ENCODE measurements at places on chromosomes 13 and 19.

DNA sequence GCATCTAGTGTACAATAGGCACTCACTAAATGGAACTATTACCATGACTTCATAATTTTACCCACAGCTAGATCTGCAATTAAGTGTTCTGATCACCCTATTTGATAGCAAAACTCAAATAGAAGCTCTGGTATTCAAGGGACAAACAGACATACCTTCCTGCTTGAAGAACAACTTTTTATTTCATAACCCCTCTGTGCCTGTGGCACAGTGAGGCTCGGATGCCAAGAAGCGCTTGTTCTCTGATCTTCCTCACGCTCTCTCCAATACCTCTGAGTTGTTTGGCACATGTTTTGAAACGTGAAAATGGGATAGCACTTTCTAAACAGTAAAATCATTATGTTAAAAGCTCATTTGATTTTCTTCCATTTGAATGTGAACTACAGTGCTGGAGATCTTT lies 232.0 kb downstream of the KLF5 start:
- DNase-seq: no peak

DNA sequence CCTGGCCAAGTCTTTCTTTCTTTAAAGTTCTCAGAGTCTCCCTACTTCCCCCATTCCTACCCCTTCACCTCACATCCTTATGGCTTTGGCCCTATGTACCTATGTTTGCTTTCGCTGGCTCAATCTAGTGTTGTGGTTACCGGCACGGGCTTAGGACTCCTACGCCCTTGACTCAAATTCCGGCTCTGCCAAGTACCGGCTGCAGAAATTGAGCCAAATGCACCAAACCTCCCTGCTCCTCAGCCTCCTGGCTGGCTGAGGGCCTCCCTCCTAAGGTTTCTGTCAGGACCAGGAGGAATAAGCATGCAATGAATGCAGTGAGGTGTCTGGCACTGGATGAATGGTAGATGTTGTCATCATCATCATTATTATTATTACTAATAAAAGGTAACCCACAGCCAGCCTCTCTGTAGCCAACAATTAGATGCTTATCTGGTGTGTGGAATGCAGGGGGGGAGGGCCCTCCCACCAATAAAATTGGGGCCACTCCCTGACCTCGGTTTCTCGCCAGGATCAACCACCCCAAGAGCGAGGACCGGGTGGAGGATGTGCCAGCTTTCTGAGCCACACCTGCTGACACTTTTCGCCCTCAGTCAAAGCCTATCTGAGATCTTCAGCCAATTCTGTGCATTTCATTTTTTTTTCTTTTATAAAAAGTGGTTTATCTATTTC lies 20.7 kb downstream of the KLK5 start:
- no peak for DNase-seq

GRCh38 chr13:36815062-36815461 lies 4.0 kb upstream of the RFXAP start:
- DNase-seq: no peak

GRCh38 chr19:23972161-23972560 lies 57.5 kb downstream of the ZNF726 start:
- no peak for DNase-seq

GRCh38 chr19:38657633-38658222 lies 10.3 kb downstream of the ACTN4 start:
- DNase-seq: no peak

DNA sequence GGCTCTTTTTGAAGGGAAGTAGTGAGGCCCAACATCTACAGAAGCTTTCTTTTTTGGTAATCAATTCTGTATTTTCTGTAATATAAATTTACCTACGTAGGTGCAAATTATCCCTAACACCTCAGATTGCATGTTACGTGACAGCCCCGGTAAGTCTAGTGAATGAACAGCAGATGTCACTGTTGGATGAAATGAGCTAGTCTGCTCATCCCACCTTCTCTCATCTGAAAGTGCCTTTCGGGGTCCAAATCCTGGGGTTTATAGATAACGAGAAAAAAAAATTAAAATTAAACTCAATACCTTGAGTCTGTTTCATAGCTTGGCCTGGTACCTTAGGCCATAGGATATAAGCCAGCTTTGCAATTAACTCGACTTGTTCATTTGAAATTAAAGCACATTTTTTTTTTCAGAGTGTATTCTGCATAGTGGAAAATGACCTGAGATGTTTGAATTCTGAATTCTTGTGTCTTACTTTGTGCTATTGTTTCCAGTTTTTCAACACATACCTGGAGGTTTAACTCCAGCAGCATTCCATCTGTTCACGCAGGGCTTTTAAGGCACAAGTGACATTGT lies 548.2 kb downstream of the GPC5 start:
- DNase-seq: peak; percentile 56

DNA sequence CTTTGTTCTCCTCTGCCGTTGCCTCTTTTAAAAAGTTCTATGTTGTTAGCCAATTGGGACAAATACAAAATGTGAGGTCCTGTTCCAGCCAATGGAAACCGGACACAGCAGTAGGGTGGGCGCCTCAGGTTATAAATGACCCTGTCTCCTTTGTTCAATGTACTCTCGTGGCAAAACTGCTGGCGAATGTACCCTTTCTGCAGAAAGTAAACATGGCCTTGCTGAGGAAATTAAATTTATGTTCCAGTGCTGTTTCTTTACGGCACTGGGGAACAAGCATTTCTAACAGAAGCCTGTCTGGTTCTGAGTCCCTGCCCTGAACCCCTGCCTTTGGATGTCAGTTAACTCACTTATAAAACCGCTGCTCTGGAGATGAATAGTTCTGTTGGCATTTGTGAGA lies 140.7 kb downstream of the PCCA start:
- DNase-seq: no peak

DNA sequence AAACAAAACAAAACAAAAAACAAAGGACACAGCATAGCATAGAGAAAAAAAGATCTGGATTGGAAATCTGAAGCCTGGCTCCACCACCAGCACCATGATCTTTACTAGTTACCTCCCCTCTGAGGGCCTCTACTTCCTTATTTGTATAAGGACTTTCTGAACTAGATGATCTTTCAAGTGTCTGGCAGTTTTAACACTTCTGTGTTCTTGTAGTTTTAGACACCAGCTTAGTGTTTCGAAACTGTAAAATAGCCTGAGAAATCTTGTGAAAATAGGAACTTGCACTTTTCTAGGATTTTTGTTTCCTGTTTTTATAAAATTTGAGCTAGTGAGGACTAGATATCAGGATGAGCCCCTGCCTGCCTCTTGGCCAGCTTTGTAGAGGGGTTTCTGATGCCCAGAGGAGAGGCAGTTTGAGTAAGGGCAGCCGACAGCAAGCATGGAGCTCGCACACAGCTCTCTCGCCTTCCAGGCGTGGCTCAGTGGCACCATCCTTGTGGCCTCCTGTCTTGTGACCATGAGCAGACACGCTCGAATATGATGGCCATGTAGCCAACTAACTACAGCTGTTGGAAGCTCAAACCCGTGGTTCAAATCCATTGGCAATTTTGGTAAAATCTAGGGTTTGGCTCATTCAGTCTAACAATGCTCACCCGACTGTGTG lies 319.0 kb downstream of the KCNRG start:
- DNase-seq: no peak

DNA sequence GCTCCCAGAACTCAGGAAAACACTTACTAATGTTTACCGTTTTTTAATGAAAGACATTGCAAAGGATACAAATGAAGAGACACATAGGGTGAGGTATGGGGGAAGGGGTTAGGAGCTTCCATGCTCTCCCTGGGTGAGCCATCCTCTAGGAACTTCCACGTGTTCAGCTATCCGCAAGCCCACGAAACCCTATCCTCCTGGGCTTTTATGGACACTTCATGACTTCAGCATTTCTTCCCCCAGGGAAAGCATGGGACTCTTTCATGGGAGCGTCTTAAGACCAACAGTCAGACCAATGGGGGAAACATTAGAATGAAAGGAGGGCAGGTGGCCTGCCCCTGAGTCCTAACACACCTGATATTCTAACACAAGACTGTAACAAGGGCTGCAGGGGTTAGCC lies 6.6 kb upstream of the ESD start:
- no peak for DNase-seq

DNA sequence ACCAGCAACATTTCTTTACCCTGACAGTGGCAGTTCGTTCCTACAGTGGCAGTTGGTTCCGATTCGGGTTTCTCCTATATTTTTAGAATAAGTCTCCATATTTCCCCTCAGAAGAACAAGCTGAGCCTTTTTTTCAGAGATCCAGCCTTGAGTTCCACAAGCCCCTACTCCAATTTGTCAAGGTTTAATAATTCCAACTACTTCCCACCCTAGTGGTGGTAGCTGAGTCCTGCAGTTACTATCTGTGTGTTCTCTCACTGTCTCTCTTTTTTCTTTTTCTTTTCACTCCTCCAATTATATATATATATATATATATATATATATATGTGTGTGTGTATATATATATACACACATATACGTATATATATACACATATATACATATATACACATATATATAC lies 1347.3 kb downstream of the PCDH9 start:
- no peak for DNase-seq

- DNase-seq: no peak
Observed at GRCh38 chr13:41520660-41521630, 63.6 kb downstream of the RGCC start.

DNA sequence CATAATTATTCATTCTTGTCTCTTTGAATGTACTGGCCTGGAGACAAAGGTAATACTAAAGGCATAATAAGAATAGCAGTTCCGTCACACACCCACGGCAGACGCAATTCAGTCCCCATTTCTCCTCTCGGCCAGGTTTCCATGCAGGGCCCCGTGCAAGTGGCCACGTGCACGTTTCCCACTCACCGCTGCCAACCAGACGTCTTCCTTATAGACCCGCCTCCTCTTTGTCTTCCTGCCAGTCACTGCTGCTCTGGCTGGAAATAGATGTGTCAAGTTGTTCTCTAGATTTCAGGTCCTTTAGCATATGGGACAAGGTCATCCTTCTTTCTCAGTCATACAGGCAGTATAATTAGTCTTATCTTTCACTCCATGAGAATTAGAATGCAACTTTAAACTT lies 204.3 kb downstream of the SUCLA2 start:
- DNase-seq: no peak

DNA sequence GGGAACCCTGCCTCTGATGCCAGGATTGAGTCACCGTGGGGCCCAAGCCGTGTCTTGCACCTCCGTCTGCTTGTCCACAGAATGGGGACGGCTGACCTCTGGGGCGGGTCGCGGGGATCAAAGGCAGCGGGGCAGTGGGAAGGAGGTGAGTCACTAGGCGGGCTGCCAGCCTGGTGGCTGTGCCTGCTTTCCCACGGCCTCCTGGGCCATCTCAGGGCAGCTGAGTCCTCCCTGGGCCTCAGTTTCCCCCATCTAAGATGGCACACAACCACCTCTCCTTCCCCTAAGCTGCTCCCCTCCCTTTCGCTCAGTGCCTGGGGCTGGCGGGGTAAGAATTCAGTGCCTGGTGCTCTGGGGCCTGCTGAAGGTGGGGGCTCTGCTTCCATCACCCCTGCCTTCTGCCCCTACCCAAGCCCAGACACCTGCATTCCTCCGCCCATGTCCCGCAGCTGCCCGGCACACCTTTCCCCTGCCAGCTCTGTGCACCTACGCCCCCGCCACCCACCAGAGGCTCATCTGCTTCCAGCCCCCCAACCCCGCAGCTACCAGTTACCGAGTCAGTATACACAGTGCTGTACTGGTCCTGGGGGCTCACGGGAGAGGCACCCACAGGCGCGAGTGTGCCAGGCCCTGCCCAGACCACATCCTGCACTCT lies 3.5 kb downstream of the MKNK2 start:
- no peak for DNase-seq

DNA sequence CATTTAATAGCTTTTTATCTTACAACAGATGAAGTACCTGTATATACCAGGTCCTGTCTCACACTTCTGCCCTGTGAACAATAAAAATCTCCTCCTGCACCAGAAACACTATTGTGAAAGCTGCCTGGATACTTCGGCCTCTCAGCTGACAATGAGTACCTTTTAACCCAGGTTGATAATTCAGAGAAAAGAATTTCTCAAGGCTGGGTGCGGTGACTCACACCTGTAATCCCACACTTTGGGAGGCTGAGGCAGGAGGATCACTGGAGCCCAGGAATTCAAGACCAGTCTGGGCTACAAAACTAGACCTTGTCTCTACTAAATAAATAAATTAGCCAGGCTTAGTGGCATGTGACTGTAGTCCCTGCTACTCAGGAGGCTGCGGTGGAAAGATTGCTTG lies 65.3 kb upstream of the TM9SF2 start:
- DNase-seq: no peak

DNA sequence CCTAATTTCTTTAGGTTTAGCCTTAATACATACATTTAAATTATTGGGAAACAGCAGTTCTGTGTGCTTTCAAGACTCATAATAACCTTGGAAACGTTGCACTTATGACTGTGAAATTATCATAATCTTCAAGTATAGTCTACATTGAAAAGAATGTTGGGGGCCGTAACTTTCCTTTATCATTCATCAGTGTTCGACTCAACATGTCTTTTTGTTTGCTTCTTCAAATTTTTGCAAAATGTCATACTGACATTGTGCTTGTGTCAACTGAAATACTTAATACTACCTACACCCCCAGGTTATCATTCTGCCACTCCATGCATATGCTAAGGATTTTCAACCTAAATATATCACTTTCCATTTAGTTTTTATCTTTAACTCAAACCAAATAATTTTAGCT lies 1562.9 kb downstream of the OLFM4 start:
- no peak for DNase-seq

DNA sequence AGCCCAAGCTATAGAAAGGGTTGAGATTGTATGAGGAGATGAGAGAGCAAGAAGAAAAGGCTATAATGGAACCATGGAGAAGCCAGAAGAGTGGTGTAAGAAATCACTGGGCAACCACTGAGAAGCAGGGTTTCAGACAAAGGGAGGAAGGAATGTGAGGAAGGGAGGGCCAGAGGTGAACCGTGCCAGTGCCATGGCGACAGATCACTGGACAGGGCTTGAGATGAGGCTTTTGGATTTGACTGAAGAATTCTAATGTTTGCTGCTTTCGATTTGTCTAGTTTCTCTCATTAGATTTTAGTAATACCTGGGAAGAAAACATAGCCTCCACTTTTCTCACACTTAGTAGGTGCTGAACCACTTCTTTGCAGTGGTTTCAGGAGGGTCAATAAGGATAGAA lies 6.3 kb upstream of the GPR183 start:
- no peak for DNase-seq

DNA sequence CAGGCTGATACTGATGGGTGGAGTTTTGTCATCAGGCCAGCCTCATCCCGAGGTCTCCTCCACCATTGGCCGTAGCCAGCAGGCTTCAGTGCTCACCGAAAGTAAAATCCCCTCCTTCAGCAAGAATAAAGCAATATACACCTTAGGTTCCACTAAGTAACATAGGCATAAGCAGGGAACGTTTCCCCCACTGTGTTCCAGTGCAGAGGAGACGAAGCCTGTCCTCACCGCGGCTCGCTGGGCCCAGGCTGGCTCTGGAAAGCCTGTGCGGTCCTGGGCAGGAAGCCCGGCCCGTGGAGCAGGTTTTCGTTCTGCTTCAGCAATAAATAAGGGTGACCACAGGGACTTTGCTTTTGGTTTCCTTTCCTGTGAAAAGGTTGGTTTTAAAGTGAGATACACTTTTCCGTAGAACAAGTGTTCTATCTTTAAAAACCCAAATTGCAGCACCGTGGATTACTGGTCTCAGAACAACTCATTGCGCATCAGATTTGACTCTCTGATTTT lies 16.3 kb upstream of the TEX29 start:
- no peak for DNase-seq
